ENCODE measurements at places on chromosomes 11 and 22. TPM values are rescaled to one million over a fixed set of nuclear protein-coding genes. Genes with fewer than 3 reads are reported as not detected.
A peak's percentile ranks its signal among the peaks of the same experiment; 100 is the strongest.

- DNase-seq, result no peak
Observed at GRCh38 chr22:24765166-24765565, 9.4 kb downstream of the PIWIL3 start.

DNA sequence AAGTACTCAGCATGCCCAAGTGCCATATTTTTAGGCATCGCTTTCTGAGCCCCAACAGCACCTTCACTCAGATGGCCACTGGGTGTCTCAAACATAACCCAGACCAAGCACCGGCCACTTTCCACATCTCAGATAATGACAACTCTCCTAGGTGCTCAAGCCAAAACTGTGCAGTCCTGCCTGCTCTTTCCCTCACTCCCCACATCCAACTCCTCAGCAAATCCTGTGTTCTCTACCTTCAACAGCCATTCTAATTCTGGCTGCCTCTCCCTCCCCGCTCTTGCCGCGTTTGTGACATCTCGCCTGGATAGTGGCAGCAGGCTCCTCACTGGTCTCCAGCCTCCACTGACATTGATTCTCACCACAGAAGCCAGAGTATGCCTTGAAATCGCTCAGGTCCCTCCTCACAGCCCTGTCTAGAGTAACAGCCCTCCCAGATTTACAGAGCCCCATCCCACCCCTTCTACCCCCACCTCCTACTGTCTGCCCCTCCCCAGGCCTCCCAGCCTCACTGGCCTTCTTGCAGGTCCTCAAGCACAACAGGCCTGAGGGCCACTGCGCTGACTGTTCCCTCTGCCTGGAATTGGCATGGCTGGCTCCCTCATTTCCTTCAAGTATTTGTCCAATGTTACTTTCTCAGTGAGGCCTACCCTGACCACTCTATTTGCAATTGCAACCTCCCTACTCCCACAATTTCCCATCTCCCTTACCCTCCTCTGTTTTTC is 1.3 kb upstream of the PHETA2 start:
- no peak for DNase-seq

The GTSE1 gene
- not detected for polyA plus RNA-seq

DNA sequence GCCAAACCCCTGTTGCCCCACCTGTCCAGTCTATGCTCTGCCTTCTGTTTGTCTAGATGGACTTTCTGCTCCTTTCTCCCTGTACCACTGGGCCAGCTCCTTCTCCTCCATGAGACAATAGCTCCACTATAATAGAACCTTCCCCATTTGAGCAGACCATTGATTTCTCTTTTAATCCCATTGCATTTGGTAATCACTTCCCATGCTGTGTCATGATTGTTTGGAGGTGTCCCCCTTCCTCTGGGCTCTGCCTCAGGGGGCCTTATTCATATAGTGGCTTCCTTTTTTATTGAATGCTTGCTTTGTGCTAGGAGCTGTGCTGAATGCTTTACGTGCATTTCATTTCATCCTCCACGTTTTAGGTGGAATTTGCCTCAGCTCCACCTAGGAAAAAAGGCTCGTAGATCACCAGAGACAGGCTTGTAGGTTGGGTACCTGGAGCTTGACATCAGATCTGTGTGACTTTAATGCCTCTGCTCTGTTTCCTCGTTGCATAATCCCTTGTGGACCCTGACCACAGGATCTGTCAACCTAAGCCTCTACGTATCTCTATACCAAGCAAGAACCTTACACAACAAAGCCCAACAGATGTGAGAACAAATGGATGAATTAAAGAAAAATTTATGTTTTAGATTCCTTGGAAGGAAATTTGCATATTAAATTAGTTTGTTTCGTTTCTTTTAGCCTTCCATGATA is 106.2 kb upstream of the RASSF10 start:
- DNase-seq, result no peak

GRCh38 chr22:47153854-47154525 is 391.5 kb downstream of the TBC1D22A start:
- DNase-seq, result no peak

GRCh38 chr11:19889531-19889930 is 176.9 kb downstream of the NAV2 start:
- DNase-seq, result no peak

DNA sequence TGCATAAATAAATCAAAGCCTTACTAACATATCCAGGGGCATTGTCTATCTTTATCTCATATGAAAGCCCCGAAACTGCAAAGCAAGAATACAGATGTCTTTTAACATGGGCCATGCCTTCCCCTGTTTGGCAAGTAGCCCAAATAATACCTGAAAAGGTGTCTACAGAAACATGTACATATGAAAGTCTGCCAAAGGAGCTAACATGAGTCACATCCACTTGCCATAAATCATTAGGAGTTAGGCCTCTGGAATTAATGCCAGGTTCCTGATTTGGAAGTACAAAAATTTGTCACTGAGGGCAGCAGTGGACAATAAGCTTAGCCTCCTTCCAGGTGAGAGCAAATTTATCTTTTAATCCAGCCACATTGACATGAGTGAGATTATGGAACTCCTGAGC is 85.5 kb upstream of the PGR start:
- no peak for DNase-seq

- DNase-seq, result peak; percentile 64
Observed at GRCh38 chr11:119115484-119116234, 5.7 kb upstream of the HINFP start.

GRCh38 chr22:17130199-17130598 is 9.0 kb upstream of the TMEM121B start:
- no peak for DNase-seq

The SLCO2B1 gene
- not detected for polyA plus RNA-seq

DNA sequence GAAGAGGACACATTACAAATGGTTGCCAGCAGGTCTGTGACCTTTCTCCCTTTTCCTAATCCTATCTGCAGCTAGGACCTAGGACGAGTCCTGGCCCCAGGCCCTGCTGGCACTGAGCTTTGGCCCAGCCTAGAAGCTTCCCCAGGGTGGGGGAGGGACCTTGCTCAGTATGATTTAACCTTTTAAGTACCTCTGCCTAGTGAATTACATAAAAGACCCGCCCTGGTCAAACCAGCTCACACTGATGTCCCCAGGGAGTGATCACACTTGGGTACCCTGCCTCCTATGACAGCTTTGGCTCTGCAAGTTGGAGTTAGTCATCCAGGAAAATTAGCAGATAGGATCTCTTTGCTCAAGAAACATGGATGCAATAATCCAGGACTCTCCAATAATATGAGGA is 21.9 kb downstream of the ASCC2 start:
- DNase-seq, result no peak

DNA sequence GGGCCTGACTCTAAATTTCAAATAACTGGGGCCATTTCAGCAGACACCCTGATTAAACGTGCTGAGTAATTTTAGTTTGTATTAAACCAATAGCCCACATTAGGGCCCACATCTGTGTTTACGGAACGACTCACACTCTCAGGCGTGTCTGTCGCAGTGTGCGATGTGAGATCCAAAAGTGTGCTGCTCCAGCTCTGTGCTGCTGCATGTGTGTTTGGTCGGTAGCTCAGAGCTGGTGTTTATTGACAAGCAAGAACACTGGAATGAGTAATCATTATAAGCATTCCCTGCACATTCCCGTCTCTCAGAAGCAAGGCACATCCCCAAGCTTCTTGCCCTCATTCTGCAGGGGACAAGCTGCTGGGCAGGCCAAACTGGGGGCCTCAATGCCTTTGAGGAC is 7.8 kb downstream of the OPCML start:
- DNase-seq, result no peak

DNA sequence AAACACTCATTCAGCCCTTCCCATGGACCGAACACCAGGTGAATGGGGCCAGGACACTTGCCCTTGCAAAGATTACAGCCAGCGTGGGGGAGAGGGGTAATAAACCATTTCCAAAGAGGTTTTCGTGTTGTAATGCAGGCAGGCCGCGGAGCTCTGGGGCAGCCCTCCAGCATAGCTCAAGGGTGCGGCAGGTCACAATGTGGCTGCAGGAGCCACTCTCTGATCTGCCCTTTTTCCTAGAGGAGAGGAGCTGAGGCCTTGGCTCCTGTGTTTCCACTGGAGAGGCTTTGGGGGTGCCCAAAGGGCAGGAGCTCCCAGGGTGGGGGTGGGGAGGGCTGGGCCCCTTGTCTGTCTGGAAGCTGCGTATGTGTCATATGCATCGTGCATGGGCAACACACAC is 134.2 kb upstream of the NECTIN1 start:
- no peak for DNase-seq

DNA sequence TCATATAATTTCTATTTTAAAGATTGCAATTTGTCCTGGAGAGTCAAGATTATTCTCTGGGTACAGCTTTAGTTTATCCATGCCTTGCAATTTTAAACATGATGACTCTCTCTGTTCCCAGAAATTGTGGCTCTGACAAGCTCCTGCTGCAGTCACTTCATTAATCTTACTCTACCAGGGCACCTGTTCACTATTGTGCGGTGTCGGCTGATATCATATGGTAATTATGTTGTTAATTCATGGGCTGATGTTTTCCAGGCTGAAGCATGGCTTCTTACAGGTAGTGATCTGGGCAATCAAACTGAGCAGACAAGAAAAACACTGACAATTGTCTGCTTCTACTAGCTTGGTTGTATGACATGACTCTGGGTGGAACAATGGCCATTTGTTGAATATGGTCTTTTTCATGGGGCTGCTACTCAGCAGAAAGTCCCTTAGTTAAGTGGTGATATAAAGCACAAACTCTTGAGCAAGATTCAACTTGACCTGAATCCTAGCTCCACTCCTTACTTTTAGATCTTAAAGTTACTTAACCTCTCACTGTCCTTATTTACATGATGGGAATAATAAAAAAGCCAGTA is 230.7 kb downstream of the FAT3 start:
- DNase-seq, result no peak

DNA sequence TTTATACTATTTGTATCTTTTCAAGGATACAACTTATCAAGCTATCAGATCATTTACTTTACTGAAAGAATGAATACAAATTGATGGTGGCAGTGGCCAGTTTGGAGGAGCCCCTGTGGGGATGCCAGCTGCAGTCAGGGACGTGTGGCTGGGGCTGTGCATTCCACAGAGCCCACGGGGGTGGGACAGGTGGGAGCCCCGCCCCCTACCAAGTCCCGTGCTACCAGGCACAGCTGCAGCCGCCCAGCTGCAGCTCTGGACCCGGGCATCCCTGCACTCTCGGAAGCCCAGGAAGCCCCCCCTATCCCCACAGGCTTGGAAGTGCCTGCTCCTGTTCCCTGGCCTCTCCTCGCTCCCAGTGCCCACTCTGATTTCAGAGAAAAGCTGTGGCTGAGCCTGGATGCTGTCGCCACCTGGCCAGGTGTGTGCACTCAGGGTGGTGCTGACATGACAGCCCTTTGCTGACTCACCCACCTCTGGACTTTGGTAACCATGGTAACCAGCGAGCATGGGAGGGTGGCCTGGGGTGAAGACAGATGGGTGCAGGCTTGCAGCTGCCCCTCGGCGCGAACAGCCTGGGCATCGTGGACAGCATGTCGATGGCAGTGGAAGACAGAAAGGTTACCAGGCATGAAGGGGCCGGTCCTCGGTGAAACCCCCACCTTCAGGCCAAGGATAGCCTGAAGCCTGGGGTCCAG is 138.1 kb downstream of the SBF2 start:
- no peak for DNase-seq

DNA sequence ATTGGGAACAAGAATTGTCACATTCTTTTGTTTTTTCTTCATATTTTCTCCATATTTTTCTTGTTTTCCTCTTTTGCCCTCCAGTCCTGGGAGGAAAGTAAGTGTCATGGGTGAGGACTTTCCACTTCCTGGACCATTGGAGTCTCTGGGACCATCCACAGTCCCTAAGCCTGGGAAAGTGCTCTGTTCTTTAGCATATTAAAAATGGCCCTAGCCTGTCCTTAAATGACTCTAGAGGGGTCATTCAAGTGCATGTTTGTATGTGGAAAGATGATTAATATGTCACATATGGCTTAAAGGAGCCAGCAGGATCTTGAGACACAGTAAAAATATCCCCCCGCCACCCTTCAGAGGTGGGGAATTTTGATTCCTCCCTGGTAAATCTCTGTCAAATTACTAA is 20.1 kb upstream of the SCGB1D1 start:
- DNase-seq, result no peak

The EMID1 gene
- 0.11 TPM for polyA plus RNA-seq

- DNase-seq, result no peak
Observed at GRCh38 chr22:47623066-47623762, 860.8 kb downstream of the TBC1D22A start.

- no peak for DNase-seq
Observed at GRCh38 chr22:39941601-39942000, 18.6 kb upstream of the TMA7B start.

DNA sequence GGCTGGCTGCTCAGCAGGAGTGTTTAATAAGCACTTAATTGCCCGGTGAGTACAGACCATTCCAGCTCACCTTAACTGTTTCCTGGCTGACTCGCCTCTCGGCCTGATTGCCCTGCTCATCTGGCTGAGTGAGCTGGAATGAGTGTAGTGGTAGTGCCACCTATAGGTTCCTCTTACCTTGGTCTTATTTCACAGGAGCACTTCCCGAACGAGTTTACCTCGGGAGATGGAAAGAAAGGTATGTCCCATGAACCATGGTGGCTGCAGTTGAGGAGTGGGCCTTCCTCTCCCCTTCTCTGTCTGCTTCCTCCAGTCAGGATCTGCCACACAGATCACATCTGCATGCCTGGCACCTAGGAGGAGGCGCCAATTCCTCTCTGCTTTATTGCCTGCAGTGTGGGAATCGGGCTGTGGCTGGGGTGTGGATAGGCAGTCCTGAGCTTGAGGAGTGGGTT is 26.7 kb downstream of the UPB1 start:
- DNase-seq, result peak; percentile 20

DNA sequence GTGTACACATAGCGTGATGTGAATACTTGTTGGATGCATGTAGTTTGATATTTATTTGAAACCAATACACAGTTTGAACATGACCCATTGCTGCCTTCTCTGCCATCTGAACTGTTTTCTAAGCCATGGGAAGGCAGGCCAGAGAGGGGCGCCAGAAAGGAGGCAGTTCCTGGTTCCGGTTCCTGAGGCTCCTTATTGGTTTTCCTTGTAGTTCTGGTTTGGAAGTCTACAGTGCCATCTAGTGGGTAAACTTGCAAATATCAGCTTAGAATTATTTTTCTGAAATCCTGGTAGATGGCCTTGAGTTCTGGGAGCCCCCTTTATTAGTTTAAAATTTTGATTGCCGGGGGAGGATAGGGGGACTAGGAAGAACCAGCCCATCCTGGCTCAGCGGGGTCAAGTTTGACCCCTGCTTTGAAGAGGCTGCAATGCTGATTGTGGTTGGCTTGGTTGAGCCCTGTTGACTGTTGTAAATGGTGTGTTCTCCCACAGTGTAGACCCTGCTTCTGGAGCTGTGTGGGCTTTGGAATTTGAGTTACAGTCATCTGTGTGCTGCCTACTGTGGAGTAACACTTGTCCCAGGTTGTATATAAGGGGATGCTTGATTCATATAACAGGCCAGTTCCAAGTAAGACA is 48.4 kb downstream of the GRAMD1B start:
- peak; percentile 52 for DNase-seq
